ENCODE measurements at places on chromosomes 7 and 10.

DNA sequence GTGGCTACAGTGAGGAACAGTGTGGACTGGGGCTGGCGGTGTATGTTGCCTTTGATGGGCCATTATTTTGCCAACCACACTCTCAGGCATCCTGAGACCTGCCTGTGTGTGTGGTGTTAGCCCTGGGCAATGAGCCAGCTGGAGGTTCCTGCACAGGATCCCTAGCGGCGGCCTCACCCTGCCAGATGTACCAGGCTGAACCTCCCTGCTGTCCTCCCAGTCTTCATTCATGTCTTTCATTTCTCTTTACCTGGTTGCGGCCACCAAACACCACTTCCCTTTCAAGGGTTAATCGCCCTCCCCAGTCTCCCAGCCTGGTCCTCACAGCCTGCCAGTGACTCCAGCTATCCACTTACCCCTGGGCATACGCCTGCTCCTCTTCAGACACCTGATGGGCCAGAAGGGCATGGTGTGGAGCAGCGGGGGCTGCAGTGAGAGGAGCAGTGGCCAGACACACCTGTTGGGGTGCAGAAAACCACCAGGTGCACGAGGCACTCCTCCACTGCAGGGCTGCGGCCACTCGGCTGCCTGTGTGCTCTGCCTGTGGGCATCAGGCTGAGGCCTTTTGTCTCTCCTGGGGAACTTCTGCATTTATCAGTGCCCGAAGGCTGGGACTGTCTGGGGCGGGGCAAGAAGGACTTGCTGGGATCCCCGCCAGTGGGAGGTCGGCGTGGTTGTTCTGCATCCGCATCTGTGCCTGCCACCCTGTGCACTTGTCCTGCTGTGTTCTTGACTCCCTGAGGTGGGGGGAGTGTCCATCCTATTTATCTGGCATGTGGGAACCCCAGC is 111.6 kb downstream of the ARHGAP22 start:
- peak; percentile 11 for DNase-seq

GRCh38 chr10:69492746-69493462 is 41.6 kb downstream of the TSPAN15 start:
- DNase-seq = no peak

- DNase-seq = no peak
Measured at GRCh38 chr10:44930904-44931620, 19.9 kb downstream of the TMEM72 start.

- DNase-seq = peak; percentile 52
Measured at GRCh38 chr7:37208528-37208927, 240.1 kb downstream of the ELMO1 start.

DNA sequence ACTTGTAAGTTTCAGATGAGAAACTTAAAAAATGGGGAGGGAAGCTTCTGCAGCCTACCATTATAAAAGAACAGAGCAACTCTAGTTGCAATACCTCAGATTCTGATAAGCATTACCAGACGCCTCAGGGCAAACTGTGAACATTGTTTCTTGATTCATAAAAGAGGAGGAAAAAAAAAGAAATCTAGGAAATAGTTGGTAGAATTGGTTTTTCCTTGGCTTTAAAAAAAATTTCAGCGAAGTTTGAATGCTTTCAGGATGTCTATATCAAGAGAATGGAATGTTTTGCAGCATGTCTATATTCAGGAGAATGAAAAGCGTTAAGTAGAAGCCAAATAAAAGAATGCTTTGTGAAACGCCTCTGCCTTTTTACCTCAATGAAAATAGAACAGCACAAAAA is 17.5 kb upstream of the ANLN start:
- DNase-seq = no peak

DNA sequence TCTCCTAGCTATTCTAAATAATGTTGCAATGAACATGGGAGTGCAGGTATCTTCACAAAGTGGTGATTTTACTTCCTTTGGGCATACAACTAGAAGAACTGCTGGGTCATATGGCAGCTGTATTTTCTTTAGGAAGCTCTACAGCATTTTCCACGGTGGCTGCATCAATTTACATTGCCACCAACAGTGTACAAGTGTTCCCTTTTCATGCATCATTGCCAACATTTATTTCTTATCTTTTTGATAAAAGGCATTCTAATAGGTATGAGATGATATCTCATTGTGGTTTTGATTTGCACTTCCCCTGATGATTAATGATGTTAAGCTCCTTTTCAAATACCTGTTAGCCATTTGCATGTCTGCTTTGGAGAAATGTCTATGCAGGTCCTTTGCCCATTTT is 52.6 kb downstream of the NT5C2 start:
- DNase-seq = no peak

- no peak for DNase-seq
Measured at GRCh38 chr10:91050371-91051034, 129.6 kb upstream of the ANKRD1 start.

DNA sequence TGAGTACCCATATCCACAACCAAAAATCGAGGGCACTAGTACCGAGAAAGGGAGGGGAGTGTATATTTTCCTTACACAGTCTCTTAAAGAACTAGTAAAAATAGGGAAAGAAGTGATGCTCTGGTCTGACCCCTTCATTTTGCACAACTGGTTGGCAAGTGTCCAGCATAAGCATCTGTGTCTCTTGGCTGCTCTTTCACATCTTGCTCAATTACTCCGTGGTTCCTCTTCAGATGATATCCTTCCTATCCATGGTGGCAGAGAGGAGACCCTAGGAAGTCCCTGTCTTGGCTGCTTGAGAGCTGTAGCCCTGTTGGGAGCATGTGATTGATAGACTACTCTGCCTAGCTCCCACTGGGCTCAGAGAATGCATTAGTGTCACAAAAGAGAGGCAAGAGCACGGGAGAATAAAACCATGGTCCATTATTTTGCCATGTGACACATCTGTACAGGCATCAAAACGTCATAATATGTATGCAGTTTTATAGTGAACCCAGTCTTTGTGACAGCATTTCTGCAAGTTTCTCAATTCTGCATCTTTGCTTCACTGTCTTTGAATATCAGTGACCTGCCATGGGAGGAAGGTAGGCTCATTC is 111.8 kb upstream of the ANKRD1 start:
- peak; percentile 42 for DNase-seq

DNA sequence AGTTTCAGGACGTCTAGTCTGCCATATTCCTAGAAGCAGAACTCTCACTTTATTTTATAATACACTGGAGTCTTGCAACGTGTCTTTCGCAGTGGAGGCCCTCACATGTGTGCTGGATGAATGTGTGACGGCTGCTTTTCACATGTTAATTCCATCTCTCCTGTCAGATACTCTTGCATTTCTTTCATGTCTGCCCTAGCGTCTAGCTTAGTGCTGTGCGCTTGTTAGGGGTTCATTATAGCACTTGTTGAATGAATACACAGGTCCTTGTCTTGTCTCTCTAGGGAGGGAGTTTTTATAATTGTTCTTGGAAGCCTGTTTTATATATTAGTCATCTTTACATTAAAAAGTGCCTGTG is 94.4 kb downstream of the MAP3K8 start:
- DNase-seq = no peak

GRCh38 chr7:139582130-139582650 is 58.7 kb downstream of the CLEC2L start:
- no peak for DNase-seq
